ENCODE measurements at places on chromosomes 3 and 15.
A peak's percentile ranks its signal among the peaks of the same experiment; 100 is the strongest.

GRCh38 chr3:177281292-177282118 lies 84.2 kb upstream of the TBL1XR1 start:
- no peak for DNase-seq

DNA sequence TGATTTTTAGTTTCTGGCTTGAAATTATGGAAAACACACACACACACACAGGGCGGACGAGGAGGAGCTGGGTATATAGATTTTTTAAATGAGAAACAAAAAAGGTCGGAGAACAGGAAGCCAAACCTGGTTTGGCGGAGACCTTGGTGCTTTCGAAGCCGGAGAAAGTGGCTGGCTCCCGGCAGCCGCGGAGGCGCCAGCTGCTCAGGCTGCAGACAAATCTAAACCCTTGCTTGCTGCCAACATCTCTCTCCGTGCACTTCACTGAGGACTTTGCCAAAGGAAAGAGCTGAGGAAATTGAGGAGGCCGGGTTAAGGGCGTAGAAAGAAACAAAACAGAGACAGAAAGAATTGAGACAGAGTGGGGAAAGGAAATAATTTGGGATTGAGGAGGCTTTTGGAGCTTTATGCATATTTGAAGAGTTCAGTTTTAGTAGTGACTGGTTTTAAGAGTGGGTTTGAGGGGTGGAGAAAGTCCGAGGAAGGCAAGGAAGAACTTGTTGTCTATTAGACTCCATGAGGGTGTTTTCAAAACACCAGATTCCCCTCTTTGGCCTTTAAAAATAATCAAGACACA lies 2.2 kb downstream of the ZIC1 start:
- peak; percentile 22 for DNase-seq

DNA sequence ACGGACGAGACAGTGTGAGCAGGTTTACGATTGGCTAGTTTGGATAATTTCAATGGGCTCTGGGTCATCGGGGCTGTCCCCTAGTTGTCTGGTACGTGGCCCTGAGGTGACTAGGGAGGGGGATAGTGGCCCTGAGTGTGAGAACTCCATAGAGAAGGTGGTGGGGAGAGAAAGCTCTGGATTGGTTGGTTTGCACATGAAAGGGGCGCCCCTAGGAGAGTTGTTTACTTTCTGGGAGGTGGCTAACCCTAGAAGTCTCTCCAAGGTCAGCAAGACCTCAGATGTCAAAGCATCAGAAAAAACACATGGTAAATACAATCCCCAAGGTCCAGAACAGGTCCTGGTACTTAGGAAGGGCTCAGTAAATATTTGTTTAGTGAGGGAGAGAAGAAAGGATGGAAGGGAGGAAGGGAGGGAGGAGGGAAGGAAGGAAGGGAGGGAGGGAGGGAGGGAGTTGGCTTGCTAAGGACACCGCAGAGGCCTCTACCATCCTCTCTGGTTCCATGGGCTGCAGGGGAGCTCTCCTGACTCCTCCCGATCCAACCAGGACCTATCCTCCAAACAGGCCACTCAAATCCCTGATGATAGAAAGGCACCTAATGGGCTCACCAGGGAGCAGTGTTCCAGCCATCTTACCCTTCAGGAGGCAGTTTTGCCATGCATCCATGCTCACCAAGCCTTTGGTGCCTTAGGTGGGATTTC lies 3.0 kb upstream of the TRH start:
- DNase-seq: no peak

DNA sequence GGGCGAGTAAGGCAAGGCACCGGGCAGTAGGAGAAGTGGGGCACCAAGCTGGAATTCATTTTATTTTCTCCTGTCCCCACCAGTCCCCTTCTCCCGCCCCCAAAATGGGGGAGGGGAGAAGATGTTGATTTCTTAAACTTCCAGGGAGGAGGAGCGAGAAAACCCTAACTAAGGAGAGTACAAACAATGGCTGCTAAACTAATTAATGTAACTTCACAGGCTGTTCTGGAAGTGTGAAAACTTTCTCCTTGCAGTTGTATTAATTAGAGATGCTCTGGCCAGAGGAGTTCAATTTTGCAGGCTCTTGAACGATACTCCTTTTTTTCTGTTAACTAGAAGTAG lies 11.5 kb downstream of the ZIC4 start:
- no peak for DNase-seq

DNA sequence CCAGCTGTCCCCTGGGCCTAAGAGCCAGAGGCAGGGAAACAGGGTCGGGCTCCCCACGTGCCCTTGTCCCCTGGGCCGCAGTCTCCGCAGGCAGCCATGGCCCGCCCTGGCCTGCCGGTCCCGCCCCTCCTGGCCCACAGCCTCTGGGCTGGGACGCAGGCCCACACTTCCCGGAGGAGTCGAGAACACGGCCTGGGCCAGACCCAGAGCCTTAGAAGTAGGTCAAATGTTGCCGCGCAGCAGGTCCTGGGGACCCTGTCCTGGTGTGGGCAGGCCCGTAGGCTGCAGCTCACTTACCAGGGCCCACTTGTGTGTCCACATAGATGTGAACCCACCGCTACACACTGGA lies 4.3 kb upstream of the MYL3 start:
- no peak for DNase-seq

DNA sequence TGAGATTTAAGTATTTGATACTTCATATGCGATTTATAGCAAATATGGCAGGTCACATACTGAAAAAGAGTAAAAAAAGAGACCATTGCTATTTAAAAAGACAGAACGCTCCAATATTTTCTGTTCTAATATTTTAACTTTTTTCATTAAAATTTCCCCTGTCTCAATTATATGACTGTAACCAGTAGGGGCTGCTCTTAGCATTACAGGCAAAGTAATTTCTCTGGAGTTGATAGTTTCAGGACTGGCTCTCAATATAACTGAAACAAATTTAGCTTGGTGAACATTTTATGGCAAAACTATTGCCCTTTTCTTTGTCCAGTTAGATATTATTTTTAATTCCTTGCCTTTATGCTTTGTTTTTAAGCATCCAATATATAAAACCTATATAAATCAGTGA lies 286.3 kb upstream of the ROBO2 start:
- DNase-seq: no peak

- no peak for DNase-seq
Observed at GRCh38 chr3:42632146-42632545, 21.4 kb upstream of the ZBTB47 start.

GRCh38 chr15:57861034-57861638 lies 154.6 kb downstream of the POLR2M start:
- DNase-seq: peak; percentile 53

DNA sequence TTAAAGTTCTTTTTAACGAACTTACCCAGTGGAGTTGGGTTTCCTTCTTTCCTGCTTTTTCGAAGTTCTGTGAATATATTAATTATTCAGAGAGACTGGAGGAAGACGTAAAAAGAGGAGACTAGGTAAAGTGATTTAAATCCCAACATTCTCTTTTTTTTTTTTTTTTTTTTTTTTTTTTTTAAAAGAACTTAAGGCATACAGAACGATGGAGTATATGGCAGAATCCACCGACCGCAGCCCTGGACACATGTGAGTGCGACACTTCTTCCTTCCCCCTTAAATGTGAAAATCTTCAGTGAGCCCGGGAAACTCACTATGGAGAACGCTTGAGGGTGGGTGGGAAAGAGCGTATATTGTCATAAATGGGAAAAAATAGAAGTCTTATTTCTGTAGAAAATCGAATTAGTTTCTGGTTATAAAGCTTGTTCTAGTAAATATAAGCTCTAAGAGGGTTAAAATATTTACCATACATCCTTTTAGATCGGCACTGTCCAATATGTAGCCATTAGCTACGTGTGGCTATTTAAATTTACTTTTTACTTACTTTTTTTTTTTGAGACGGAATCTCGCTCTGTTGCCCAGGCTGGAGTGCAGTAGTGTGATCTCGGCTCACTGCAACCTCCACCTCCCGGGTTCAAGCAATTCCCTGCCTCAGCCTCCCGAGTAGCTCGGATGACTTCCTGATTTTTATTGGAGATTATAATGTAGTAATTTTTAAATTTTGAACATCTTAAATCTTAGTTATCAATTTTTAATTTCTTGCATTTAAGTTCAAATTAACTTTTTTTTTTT lies 892 bp downstream of the NMD3 start:
- DNase-seq: no peak

DNA sequence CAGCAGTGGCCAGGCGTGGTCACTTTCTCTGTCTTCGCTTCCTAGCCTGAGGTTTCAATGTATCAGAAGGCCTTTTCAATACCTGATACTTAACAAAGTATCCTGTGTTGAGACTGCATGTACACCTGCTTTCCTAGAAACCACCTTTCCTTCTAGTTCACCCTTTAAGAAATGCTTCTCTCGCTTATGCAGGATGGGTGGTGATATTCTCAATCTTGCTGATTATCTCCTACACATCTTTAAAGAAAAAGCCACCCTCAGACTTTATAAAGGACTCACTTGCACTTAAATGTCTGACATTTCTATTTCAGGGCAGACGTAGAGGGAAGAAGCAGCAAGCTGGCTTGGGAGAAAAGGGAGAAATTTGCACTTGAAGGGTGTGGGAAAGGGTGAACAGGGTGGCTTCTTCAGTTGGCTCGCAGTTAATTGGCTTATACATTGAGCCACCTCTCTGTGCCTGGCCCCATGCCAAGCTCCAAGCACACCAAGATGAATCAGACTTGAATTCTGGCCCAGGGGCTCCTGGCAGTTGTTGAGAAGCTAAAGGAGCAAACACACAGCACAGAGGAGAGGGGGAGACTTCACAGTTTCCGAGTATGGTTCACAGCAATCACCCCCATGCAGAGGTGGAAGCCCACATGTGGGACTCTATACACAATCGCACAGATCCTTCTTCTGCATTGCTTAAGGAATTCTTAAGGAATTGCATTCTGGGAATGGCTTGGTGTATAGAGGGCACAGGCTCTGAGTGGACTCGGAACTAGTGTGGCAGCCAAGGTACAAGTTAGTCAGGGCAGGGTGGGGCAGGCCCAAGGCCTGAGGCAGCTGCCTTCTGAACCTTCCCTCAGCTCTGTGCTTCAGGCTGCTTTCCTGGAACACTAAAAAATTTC lies 1.3 kb downstream of the ARL6IP5 start:
- peak; percentile 86 for DNase-seq

DNA sequence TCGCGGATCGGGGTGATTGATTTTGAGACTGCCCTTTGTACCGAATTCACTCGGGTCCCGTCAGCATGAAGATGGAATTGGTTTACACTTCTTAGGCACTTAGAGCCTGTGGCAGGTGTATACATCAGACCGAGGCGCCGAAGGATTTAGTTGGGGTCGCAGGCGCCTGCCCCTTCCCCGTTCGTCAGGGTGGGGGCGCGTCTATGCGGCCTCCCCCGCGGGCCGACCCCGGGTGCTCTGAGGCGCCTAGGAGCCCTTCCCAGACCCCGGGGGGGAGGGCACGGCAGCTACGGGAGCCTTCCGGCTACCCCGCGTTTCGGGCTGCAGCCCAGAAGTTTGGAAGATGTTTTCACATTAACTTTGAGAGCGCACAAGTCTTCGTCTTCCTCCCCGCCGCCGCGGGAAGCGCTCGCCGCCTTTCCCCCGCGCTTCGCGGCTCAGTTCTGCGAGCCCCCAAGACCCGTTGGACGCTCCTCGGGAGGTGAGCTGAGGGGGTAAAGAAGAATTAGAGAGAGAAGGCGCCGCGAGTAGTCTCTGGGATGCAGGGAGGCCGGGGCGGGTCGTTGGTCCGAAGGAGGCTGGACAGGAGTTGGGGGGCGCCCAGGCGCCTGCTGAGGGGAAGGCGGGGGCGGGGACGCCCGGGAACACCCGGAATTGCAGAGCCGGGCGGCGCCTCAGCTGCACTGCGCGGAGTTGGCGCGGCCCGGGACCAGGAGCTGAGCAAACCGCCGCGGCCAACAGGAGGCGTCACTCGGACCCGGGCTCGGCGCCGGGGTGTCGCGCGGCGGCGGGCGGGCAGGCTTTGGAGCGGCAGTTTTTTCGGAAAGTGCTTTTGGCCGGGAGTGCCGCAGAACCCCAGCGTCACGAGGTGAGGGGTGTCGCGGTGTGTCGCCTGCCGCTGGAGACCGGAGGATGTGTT lies 780 bp downstream of the TIPARP start:
- peak; percentile 15 for DNase-seq

DNA sequence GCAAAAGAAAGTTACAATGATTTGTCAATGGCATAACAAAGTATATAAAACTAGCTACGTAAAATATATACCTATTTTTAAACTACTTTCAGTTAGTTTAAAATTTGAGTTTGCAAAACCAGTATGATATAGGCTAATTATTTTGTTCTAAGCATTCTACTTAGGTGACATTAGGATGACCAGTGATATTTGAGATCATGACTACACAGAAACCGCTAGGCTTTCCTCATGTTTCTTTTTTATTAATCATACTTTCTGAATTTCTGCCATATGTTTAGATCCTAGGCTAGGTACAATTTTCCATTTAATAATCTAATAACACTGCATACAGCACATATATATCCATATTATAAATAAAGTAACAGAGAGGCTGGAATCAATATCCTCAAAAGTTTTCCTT lies 52.4 kb upstream of the XRN1 start:
- DNase-seq: no peak

GRCh38 chr15:59283717-59284391 lies 77.2 kb downstream of the LDHAL6B start:
- DNase-seq: no peak

DNA sequence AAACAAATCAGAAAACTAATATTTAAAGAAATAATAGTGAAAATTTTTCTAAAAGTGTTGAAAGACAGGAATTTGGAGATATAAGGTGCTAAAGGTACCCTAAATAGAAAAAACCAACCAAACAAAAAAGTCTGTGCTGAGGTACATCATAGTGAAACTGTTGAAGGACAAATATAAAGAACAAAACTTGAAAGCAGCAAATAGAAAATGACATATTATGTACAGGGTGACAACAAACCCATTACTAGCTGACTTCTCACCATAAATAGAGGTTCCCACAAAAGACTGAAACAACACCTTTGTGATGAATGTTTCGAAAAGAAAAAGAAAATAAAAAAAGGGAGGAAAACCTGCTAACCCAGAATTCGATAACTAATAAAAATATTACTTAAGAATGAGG lies 502.5 kb upstream of the NECTIN3 start:
- DNase-seq: no peak

- no peak for DNase-seq
Observed at GRCh38 chr3:81790117-81790516, 28.7 kb upstream of the GBE1 start.

- no peak for DNase-seq
Observed at GRCh38 chr15:87711026-87711425, 545.5 kb downstream of the NTRK3 start.

GRCh38 chr15:59691194-59691805 lies 2.2 kb upstream of the BNIP2 start:
- peak; percentile 34 for DNase-seq

DNA sequence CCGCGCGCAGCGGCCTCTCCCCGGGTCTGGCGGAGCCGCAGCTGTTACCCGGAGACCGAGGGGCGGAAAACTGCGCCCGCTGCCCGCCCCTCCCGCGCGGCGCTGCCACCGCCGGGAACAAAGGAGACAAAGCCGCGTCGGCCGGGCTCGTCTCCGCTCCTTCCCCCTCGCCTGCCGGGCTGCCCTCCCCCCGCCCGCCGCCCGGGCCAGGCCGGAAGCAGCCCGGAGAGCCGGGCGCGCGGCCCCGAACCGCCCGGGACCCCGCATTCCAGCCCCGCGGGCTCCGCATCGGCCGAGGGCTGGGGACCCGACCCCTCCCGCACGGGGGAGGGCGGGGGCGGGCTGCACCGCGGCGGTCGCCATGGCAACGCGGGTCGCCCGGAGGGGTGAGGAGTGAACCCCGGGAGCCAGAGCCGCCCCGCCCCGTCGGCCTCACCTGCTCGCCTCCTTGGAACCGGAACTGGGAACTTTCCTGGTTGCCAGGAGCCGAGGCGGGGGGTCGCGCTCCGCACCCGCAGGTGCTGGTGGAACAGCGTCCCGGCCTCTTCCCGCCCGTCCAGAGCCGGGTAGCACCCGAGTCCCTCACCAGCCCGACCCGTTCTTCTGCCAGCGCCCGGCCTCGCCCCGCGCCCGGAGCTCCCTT lies 448 bp downstream of the PLXNB1 start:
- no peak for DNase-seq

GRCh38 chr15:68933001-68933400 lies 2.7 kb downstream of the SPESP1 start:
- DNase-seq: no peak

Measured in HFFc6 (cell line).